ENCODE measurements at places on chromosomes 5 and 9.

- no peak for DNase-seq
Measured at GRCh38 chr5:39231705-39232525, 12.6 kb upstream of the FYB1 start.

DNA sequence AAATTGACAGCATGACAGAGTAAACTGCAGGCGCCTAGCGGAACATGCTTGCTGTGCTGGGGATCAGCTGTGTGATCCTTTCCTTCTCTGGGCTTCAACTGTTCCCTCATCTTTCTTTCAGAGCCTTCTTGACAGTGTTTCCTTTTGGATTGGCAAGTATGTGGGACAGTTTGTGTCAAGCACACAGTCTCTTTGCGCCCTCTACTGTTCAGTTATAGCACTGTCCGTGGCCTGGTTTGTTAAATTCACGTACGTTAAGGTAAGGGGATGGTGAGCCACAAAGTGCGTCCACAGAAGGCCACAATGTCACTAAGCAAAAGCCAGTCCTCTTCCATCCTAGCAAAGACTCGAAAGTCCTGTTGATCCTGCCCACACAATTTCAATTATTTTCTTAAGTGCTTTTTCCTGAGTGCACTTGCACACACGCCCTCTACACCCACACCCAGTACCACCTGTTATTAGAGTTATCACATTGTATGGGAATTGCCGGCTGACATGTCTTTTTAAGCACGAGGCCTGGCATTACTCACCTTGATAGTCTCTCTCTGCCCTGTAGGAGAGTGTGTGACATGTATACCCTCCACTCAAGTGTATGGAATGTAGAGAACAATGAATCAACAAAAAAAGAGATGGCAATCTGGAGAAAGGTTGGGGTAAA is 22.5 kb upstream of the PTPN3 start:
- peak; percentile 75 for DNase-seq

DNA sequence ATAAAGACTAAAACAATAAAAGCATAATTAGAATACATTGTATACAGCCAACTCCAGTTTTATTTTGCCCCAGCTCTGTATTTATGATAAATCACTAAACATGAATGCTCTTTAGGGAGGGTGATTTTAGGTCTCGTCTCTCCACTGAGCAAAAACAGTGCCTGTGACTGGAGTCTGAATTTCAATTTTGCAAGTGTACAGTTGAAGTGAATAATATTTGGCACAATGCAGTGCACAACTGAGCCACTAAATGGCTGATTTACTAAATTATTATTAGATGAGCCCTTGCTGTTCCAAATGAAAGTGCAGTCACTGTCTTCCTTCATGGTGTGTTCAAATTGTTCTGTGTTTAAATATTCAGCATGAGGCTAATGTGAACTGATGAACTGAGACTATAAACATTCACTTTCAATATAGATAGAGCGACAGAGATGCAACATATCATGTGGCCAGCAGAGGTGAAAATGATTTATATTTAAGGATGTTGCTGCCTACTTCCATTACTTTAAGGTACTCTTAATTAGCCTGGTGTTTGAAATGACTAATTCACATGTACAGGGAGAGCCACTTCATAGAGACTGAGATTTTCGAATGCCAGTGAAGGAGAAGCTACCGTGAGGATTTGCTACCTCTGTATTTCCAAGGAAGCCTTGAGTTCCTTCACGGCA is 375.1 kb downstream of the EBF1 start:
- no peak for DNase-seq

- DNase-seq: no peak
Measured at GRCh38 chr5:157126-157715, 34.1 kb upstream of the LRRC14B start.

DNA sequence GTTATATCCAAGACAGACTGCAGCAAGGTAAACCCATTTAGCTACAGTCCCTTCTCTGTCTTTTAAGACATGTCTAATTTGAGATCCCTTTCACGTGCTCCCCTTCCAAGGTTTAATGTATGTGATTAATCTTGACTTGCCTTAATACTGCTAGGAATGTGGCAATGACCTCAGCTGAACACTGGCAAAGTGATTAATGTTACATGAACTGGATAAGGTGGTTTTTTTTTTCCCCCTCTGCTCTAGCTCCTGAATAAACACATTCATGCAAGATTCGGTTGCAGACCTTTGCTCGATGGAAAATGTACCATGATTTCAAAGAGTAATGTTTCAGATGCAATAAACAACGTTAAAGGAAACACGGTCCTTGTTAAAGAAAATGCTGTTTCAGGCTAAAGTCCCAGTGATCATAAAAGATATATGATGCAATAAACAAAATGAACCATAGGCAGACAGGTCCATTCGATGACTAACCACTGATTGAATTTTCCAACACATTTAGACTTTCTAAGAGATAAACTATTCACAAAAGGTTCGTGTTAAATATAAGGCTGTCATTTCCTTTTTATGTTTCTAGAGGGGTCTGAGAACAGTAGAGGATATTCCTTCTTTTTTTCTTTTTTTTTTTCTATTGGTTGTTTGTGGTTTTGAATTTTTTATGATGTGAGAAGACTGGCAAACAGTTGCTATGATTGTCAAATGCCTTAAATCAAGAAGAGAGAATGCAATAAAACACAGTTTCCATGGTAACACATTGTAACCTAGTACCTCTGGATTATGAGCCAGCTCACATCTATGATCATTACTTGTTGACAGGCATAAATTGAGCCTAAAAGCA is 44.7 kb upstream of the ZNF608 start:
- DNase-seq: no peak

DNA sequence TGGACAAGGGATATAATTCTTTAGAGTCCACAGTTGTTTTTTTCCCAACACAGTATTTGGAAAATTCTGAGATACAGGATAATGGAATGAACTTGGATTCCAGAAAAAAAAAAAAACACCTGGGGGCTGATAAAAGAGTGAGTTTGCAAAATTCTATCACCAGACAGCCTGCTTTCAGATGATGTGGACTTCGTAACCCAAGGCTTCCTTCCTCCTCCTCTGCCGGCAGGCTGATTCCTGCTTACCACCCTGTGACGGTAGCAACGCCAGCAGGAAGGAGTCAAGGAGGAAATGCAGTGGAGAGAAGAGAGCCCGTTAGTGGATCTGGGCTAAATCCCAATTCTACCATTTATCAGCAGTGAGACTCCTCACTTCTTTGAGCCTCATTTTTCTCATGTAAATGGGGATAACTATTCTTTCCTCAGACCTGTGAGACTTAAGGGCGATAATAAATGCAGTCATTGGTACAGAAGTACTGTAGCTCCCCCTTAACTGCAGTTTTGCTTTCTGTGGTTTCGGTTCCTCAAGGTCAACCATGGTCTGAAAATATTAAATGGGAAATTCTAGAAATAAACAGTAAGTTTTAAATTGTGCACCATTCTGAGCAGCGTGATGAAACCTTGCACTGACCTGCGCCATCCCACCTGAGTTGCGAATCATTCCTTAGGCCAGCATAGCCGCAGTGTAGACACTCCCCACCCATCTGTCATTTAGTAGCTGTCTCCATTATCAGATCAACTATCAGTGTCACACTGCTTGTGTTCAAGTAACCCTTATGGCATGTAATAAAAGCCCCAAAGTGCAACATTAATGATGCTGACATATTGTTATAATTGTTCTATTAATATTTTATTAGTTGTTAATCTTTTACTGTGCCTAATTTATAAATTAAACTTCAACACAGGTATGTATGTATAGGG is 71.4 kb downstream of the DCP2 start:
- DNase-seq: no peak

DNA sequence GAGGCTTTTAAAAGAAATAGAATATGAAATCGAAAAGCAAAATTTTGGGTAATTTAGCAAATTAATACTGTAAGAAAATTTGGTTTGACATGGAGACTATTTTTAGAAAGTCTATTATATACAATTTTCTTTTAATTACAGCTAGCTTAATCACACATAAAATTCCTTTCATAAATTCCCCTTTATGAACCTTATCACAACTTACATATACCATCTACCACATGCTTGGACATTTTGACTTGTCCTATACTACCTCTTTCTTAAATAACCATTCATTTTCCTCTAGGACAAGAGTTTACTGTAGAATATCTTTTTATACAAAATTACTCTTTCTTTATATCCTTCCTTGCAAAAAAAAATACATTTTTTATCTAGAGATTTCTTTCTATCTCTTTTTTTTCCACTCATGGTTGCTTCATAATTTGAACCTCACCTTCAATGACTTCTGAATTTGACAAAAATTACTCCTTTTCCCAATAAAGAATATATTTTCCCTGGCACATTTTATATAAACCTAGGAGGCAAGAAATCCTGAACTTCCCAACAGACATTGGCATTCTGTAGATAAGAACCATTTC is 34.0 kb upstream of the SYK start:
- DNase-seq: no peak

DNA sequence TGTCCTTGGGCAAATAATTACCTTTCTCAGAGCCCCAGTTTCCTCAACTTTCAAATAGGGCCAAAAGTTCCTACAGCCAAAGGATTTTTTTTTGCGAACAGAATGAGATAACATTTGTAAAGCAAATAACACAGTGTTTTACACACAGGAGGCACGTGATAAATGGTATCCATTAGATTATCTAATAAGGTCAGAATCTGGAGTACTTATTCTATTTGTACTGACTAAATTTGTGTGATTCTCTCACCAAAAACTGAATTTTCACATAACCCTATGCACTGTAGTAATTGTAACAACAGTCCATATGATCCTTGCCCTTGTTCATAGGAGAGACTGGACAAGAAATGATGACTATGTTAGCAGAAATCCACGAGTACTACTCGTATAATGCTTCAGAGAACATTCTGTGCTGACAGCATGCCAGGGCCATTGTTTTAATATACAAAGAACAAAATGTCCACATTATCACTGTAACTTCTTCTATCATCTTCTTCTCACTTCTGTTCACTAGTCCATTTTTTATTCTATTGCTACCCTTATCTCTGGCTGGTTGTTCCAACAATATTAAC is 13.9 kb upstream of the FEM1C start:
- no peak for DNase-seq

Data from NCI-H460 (cell line).